ENCODE measurements at places on chromosomes 11 and 22.

DNA sequence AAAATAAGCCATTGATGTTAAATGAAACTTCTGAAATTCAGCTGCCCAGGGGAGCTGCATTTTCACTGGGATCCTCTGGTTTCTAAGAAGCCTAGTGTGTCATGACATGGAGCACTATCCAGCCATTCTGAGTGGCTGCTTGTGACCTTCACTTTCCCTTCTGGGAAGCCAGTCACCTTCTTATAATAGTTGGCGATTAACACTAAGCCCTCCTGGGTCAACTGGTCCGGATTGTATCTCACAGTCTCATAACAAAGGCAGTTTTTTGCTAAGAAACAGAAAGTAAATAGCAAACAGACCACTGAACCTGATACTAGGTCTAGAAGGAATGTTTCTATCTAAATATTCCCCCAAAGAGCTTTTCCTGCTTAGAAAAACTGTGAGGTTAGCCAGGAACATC, 7.9 kb downstream of the CSRP3 start:
- no peak for DNase-seq

- peak; percentile 90 for DNase-seq
Measured at GRCh38 chr11:64317325-64317960, at the start of gene TRMT112. TRMT112 (minus strand) TSS chr11:64317559; CDS start chr11:64317526, 33 bp downstream.

- peak; percentile 41 for DNase-seq
Measured at GRCh38 chr11:131980888-131981668, 610.7 kb downstream of the NTM start.

- no peak for DNase-seq
Measured at GRCh38 chr11:25225078-25225477, 728.2 kb downstream of the LUZP2 start.

All from AG08395 (cell line).